Right atrium auricular region (tissue), 2 donors: ENCODE measurements at places on chromosomes 4 and X. TPM values are rescaled to one million over a fixed set of nuclear protein-coding genes. Genes with fewer than 3 reads are reported as not detected.

DNA sequence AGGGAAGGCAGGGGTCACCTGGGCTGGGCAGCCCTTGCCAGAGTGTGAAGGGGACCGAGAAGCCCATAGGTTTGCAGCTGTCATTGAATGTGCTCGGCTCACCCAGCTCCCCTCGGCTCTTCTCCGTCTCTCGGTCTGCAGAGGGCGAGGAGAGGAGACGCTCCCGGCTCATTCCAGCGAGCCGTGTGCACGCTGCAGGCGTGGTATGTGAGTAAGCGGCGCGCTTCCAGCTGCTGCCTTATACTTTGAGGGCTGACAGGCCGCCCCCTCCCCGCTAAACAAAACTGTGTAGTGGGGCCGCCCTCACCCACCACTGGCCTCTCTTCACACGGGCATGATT lies 23.0 kb upstream of the BCORL1 start:
- no peak for DNase-seq

DNA sequence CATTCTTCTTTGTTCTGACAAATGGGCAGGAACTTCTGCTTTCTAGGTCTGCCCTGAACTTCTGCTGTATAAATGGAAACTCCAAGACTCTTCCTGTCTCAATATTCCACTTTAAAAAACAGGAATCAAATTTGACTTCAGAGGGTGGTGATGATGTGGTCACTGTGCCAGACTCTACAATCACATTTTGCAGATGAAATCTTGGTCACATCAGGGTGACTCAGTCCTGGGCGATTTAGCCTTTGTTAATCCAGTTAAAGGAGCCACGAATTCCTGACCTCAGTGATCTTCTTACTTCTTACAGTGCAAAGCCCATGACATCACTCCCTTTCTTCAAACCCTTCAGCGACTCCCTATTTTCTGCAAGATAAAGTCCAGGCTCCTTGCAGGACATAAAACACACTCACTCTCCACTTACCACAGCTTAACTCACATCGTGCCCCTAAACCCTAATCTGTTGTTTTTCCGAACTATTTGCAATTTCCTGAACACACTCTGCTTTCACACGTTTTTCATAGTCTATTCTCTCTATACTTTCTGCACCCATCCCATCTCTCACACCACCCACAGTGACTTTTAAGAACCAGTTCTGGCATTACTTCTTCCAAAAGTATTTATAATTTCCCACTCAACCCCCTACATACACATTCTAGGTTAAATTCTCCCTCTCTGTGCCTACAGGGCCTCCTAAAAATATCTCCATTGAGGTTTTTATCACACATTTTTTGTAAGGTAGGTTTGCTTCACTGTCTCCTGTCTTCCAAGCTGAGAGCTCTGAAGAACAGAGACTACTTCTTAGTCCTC lies 11.1 kb downstream of the GASK1B start:
- peak; percentile 83 for DNase-seq

GRCh38 chrX:132631579-132632232 lies 142.9 kb upstream of the MBNL3 start:
- DNase-seq, result no peak

DNA sequence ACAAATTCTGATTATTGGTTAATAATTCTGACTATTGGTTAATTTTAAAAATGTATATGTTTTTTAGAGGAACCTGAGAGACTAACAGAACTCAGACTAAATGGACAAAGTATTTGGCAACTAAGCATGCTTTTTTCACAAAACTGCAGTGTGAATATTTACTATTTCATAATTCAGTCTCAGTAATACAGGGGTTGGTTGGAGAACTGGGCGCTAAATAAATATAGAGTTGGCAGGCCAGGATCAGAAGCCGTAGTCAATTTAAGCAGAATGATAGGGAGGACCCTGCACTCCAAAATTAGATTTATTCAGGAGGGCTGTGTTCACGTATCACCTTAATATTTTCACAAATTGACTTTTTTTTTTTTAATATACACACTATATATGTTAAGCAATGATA lies 5.8 kb downstream of the TIGD2 start:
- DNase-seq, result no peak

DNA sequence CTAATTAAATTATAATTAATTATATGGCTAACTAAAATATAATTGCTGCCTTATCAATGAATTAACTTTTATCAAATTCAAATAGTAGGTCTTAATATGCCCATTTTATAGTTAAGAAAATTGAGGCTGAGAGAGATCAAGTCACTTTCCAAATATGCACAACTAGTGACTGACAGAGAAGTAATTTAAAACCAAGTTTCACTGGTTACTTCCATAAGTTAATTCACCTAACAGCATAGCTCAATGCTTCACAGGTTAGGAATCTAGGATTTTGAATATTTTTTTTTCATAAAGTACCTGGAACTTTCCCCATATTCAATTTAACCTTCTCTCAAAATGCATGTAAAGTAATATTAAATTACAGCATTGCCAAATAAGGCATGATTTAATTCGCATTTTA lies 134.4 kb upstream of the VEGFC start:
- no peak for DNase-seq

DNA sequence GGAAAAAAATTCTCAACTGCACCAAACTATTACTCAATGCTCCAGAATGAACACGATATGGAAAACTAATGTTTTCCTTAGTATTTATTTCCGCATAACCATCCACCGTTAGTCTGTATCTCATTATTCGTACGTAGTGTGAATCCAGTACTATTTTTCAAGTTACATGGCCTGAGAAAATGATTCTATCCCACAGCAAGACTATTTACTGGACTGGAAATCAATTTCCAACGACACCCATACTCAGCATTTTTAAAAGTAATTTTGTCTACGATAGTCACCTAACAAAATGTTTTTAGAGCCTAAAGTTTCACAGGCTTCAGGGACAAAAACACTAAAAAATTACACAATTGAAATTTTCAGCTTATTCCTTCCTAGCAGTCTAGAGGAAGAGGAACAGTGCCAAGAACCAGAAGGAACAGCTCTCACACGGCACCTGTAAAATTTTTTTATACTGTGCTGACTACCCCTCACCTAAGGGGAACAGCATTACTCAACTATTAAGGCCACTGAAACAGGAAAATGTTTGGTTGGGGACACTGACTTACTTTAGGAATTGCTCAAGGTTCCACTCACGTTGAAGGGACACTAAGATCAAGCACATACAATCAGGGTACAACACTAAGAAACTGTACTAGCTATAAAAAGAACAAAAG lies 9.6 kb downstream of the UBE2D3 start:
- DNase-seq, result no peak

- peak; percentile 92 for DNase-seq
Measured at GRCh38 chr4:1579001-1579900, 104.9 kb downstream of the FAM53A start.

DNA sequence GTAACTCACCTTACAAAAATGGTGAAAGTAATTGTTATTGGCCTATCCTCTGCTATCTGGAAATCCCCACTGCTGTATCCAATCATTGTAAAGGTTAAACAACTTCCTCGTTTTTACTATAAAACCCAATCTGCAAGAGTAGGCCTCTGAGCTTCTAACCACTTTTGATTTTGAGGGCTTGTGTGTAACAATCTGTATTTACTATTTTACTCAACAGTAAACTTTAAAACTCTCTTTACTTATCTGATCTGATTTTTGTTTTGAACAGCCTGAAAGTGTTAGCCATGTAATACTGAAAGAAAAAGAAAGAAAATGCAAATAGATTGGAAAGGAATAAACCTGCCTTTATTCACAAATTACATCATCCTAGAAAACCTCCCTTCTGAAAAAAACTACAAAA lies 63.1 kb downstream of the SLC10A7 start:
- no peak for DNase-seq

GRCh38 chrX:120664081-120664480 lies 34.2 kb upstream of the C1GALT1C1 start:
- no peak for DNase-seq

DNA sequence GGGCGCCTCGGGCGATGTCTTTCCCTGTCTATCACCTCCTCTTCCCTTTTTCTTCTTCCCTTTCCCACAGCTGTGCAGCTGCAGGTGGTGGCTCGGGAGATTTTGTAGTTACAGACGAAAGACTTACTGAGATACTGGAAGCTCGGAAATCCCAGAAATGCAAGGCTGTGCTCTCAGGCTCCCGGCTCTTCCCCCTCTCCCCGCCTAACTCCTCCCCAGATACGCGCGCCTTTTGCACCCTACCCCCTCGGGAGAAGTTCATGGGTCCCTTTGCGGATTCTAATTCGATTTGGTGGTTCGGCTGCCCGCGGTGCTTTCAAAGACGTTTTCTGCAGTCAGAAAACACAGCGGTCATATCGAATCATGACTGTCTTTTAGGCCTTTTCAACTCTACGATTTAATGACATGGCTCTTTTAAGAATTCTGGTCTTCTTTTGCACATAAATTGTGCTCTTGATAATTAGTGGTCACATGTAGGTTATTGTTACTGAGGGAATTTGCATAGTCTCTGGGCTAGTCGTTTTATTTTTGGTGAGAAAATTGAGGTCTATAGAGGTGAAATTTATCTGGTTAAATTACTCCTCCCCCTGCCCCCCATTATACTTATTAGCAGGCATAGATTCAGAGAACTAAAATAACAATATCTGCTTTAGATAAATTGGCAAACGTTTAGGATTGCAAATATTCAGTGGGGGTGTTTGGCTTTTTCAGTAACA lies 1.6 kb downstream of the SEPTIN11 start:
- DNase-seq, result no peak

DNA sequence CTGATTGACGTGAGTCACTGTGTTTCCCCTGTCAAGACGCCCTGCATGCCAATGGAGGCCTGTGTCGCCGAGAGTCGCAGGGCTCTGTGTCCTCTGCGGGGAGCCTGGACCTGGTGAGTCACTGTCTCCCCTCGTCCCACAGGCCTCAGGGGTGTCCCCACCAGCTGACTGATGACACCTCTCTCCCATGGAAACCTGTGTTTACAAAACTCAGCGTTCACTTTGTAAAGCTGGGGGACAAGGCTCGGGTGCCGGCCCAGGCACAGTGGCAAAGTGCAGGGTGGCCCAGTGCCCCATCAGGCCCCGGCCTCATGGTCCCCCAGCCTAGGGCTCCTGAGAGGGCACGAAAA lies 21.2 kb upstream of the HGFAC start:
- DNase-seq, result no peak

GRCh38 chr4:146023334-146023967 lies 84.8 kb upstream of the ZNF827 start:
- DNase-seq, result no peak

- DNase-seq, result no peak
Measured at GRCh38 chr4:161583549-161583948, 580.3 kb downstream of the FSTL5 start.

- DNase-seq, result no peak
Measured at GRCh38 chrX:13175056-13175455, 130.6 kb upstream of the FAM9C start.

GRCh38 chr4:55458164-55458563 lies 62.4 kb downstream of the TMEM165 start:
- DNase-seq, result no peak

DNA sequence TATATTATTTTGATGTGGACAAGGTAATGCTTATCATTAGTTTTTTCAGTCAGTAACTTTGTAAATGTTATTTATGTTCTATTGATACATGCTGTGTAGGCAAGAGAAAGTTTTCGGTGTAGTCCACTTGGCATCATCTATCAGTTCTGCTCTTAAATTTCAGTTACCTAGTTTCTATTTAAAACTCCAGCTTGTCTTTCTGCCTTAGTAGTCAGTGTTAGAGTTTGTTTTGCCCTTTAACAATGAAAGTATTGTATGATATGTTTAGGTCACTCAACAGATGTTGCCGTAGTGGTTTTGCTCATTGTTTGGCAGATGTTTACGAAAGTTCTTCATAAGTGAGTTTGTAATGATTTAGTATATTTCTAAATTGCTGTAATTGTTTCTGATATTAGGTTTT lies 34.9 kb upstream of the FHDC1 start:
- no peak for DNase-seq

GRCh38 chr4:59925290-59925689 lies 1274.8 kb upstream of the ADGRL3 start:
- no peak for DNase-seq

- DNase-seq, result no peak
Measured at GRCh38 chr4:20272411-20272872, 20.7 kb downstream of the SLIT2 start.

DNA sequence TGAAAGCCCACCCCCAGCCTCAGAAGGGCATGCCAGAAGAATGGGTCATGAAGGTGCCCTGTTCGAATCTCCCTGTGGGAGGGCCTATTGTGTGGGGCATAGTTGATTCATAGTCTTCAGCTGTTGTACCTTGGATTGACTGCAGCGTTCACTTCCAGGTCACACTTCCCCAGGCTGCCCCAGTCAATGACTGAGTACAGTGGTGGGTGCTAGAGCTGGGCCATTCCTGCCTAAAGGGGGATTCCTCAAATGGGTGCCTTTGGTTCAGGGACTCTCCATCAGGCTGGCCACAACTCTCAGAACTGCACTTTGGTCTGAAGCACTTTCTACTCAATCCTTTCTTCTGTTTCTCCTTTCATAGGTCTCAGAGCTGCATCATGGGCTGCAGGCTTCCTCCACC lies 35.0 kb upstream of the RASGEF1B start:
- no peak for DNase-seq

- DNase-seq, result no peak
Measured at GRCh38 chrX:38382663-38383062, 30.3 kb downstream of the OTC start.

DNA sequence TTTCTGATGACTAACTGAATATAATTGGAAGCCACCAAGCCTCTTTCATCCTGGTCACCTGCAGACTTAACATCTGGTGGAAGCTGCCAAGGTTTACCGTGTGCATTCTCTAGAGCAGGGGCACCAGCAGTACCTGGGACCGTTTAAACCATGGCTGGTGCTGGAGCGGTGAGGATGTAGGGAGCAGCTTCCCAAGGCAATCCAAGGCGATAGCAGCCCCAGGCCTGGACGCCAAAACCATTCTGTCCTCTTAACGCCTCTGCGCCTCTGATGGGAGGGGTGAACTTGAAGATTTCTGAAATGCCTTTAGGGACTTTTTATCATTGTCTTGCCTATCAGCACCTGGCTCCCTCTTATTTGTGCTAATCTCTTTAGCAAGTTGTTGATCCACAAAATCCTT lies 37.3 kb upstream of the SPANXN2 start:
- no peak for DNase-seq

Gene PCDH19
- 0.56 TPM for total RNA-seq

Gene GYG2
- total RNA-seq, result 6.0 TPM

Gene ADAM29
- total RNA-seq, result not detected

Gene NPY5R
- 0.24 TPM for total RNA-seq

Gene TLR10
- total RNA-seq, result 0.08 TPM

Gene IQSEC2
- total RNA-seq, result 10.7 TPM

Gene KDR
- 32.5 TPM for total RNA-seq

Gene PF4V1
- total RNA-seq, result not detected

Gene OPN1MW
- total RNA-seq, result not detected

Gene XAGE2
- total RNA-seq, result not detected

Gene SOWAHD
- not detected for total RNA-seq

Gene NCAPG
- 0.20 TPM for total RNA-seq

Gene HAND2
- total RNA-seq, result 108 TPM

Gene DHX15
- total RNA-seq, result 62.4 TPM

Gene CLCN4
- total RNA-seq, result 37.6 TPM

Gene PPEF2
- not detected for total RNA-seq

Gene CFAP99
- total RNA-seq, result not detected

Gene UCP1
- not detected for total RNA-seq

Gene CCDC149
- total RNA-seq, result 6.7 TPM
